ENCODE measurements at places on chromosomes 7 and 10. TPM values are rescaled to one million over a fixed set of nuclear protein-coding genes. Genes with fewer than 3 reads are reported as not detected.

The SLC16A12 gene
- total RNA-seq: 1.1 TPM

The CNPY1 gene
- total RNA-seq: not detected

The PIP gene
- not detected for total RNA-seq

The STAMBPL1 gene
- 2.0 TPM for total RNA-seq

The KLLN gene
- total RNA-seq: 0.27 TPM

The PIK3CG gene
- total RNA-seq: 2.5 TPM

The SPDYE3 gene
- not detected for total RNA-seq

The PRXL2A gene
- 102 TPM for total RNA-seq

The SCIN gene
- 0.08 TPM for total RNA-seq

The HOXA1 gene
- not detected for total RNA-seq

The NCF1 gene
- 4.2 TPM for total RNA-seq

The KAT6B gene
- 42.6 TPM for total RNA-seq

The TCF7L2 gene
- total RNA-seq: 12.4 TPM

The TMEM130 gene
- total RNA-seq: not detected

The NPY gene
- not detected for total RNA-seq

The SKIDA1 gene
- 2.6 TPM for total RNA-seq

The SLIT1 gene
- 0.08 TPM for total RNA-seq

The ENTPD1 gene
- total RNA-seq: 6.3 TPM

The OIT3 gene
- total RNA-seq: not detected

The TMEM213 gene
- total RNA-seq: not detected

The SMKR1 gene
- total RNA-seq: not detected

The CHCHD2 gene
- total RNA-seq: 493 TPM

The TUBB8 gene
- not detected for total RNA-seq

The PTPN20 gene
- total RNA-seq: 14.3 TPM

The FAM24B gene
- 1.0 TPM for total RNA-seq

The LRRC4 gene
- 2.4 TPM for total RNA-seq

The TFPI2 gene
- 2.4 TPM for total RNA-seq

The LRGUK gene
- total RNA-seq: 0.22 TPM

The C10orf62 gene
- total RNA-seq: 0.97 TPM

The COL28A1 gene
- total RNA-seq: 5.6 TPM

The C10orf143 gene
- 1.4 TPM for total RNA-seq

The OLAH gene
- total RNA-seq: 0.35 TPM

The CYP2C9 gene
- not detected for total RNA-seq

The GPR37 gene
- total RNA-seq: not detected

The GDF10 gene
- total RNA-seq: 0.27 TPM

The DYDC2 gene
- total RNA-seq: not detected

The MBL2 gene
- not detected for total RNA-seq

The BICC1 gene
- 8.2 TPM for total RNA-seq

The FAM25A gene
- not detected for total RNA-seq

All from Right ventricle myocardium inferior (tissue), 1 donor.